ENCODE measurements at places on chromosomes 4 and X. TPM values are rescaled to one million over a fixed set of nuclear protein-coding genes. Genes with fewer than 3 reads are reported as not detected.

DNA sequence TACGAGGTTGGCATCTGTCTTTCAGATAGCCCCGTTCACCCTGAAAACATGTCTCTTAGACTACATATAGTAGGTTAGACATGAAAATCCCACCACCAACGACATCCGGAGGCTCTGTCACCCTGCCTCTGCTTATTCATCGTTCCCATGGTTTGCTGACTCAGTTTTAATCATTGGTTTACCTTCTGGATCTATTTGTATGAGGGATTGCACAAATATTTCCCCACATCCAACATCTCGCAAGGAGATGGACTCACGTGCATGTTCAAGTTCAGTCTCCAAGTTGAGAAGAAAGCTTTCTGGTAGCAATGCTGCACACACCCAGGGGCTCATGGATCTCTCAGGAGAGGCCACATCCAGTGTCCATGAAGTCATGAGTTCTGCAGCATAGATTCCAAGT lies 10.8 kb downstream of the CETN2 start:
- DNase-seq: no peak

DNA sequence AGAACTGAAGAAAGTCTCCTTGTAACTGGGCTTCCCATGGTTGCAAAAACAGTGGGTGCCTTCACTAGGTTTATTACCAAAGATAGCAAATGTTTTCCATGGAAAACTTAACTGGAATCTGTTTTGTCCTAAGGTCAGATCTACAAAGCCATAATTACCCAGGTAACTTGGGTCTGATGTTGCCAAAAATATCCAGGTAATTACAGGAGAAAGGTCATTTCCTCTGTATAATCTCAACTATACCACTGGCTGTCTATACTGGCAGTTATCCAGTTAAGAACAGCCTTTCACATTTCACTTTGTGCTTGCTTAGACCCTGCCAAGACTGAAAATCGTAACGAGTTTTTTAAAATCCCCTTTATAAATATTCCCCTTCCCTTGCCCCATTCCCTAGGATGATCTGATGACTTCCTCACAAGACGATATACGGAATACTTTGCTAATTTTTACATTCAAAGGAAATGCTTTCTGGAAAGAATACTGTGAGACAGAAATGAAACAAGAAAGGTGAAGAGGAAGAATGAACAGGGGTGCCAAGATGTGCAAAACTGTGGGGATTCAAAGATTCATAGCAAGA lies 105.5 kb downstream of the MAML3 start:
- DNase-seq: no peak

DNA sequence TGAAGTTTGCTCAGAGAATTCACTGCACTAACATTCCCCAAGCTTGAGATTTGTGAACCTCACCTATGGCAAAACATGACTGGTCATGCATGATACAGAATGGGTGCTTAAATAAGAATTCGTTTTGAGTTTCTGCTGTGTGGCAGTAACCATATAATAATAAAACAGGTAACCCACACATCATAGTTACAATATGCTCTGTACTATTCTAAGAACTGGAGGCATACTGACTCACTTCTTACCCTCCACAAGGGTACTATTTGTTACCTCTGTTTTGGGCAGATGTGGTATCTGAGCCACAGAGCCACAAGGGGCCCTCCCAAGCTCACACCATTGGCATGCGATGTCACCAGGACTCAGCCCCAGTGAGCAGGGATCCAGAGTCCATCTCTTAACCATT lies 17.6 kb downstream of the SLC2A9 start:
- DNase-seq: no peak

Gene OTC
- not detected for total RNA-seq

Gene PPARGC1A
- total RNA-seq: not detected
